ENCODE measurements at places on chromosomes 7 and 10.
A peak's percentile ranks its signal among the peaks of the same experiment; 100 is the strongest.

- no peak for DNase-seq
Observed at GRCh38 chr7:142168746-142169145, 57.2 kb downstream of the MGAM2 start.

- DNase-seq: peak; percentile 55
Observed at GRCh38 chr10:69268761-69269416, 9.4 kb upstream of the HK1 start.

DNA sequence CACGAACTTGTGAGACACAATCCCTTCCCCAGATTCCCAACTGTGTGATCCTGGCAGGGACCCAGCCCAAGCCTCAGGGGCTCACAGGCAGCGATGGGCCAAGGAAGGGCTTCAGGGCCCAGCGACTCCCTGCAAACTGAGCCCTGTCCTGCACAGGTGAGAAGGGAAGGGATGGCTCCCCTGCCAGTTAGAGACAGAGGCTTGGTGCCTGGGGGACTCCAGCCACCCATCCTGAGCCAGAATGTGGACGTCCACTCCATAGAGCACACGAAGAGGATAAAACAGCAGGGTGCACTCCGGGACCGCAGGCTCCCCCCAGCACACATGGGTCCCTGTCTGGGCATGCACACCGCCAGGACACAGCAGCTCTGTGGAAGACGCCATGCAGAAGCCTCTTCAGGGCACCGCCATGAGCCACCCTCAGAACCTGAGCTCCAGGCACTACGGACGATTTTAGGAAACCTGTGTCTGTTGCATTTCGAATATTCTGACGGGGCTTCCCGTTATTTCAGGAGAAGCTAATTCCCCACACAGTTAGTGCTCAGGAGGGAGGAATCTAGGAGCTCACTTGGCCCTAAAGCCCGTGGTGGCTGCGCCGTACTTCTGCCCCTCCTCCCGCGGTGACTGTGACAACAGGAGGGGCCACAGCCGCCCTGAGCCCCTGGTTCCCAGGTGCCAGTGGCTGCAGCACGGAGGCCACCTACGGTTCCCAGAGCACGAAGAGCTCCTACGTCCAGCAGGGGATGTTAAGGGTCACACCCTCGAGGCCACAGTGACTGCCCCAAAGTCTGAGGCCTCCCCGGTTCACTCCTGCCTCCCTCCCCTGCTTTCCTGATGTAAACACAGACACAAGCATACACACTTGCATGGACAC is 326.0 kb downstream of the PTPRN2 start:
- DNase-seq: no peak

GRCh38 chr7:31058122-31058521 is 6.0 kb downstream of the ADCYAP1R1 start:
- peak; percentile 36 for DNase-seq

DNA sequence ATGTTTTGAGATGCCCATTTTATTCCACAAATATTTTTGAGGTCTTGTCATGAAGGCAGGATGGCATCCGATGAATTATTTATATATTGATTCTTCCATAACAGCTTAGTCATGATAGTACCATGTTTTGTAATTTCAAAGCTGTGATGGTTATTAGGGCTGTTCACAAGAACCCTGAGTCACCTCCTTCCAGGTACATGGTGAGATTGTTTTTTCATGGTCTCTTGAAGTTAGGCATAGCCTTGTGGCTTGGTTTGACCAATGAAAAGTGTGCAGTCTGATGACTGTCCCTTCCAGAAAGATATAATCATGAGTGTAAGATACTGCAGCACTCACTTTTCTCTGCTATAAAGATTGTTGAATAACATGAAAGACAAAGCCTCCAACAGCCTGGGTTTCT is 274.8 kb downstream of the FGFR2 start:
- DNase-seq: no peak

- no peak for DNase-seq
Observed at GRCh38 chr10:117249493-117250093, 8.7 kb downstream of the SLC18A2 start.

DNA sequence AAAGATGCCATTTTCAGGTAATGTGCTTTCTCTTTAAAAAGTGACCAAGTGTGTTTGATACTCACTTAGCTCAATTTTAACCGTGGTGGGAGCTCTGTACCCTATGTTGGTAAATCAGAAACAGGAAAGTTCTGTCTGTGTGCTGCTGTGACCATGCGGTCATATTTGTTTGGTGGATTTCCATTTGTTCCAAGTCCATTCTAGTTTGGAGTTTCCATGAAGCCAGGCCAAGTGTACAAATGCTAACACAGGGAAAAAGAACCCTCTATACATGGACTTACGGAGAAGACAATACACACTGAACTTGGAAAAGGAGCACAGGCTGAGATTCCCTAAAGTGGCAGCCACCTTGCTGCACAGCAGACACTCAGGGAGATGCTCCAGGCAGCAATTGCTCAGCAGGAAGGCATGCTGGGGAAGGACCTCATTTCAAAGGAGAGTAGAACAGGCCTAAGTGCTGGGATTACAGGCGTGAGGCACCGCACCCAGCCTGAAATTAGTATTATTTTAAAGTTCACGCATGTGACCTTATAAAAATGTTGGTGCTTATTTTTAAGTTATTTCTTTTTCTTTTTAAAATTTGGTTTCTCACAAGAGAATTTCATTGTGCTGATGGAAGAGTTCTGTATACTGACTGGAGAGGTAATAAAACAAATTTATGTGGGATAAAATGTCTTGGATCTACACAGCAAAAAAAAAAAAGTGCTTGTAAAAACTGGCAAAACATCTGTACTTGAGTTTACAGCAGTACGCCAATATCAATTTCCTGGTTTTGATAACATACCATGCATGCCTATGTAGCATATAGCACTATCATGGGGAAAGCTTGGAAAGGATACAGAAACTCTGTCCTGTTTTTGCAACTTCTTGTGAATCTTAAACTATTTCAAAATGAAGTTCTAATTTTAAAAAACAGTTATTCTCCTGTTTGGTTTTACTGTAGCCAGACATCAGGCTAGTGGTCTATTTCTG is 436.2 kb downstream of the KCNMA1 start:
- no peak for DNase-seq

All from AG10803 (cell line).